ENCODE measurements at places on chromosomes 16 and 17.

DNA sequence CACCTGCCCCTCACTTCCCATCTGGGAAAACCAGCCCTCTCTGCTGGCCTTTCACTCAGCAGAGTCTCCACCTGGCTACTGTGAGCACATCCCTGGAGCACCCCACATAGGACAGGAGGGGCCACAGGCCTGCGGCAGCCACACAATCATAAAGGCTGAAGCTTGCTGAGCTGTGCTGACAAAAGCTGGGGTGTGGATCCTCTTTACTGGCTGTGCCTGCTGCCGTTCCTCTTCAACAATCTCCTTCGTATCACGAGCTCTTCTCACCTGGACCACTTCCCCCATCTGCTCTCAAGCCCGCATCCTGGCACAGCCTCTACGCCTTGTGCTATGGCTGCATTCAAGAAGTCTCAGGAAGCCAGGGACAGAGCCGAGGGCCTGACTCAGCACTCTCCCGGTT lies 86.1 kb downstream of the ZNF778 start:
- no peak for DNase-seq

DNA sequence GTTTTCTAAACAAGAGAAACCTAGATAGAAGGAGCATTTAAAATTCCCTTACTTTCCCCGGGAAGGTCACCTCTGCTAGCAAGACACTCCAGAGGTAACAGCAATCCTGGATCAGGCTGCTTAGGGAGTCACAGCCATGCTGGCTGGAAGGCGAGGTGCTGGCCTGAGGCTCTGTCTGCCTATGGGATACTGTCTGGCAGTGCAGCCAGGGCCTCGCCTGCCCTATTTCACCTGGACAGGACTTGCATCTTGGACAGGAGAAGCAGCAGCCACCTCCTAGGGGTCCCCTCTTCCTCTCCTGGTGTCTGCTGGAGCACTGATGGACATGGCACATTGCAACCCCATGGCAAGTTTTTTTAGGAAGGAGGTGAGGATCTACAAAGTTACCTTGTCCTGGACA lies 15.1 kb downstream of the FA2H start:
- no peak for DNase-seq

- DNase-seq, result no peak
These were observed 190.4 kb downstream of the SALL1 start for GRCh38 chr16:50960517-50961202.

GRCh38 chr16:49682577-49683165 lies 173.2 kb downstream of the ZNF423 start:
- DNase-seq, result no peak

GRCh38 chr17:51185763-51186332 lies 19.6 kb downstream of the NME2 start:
- no peak for DNase-seq

- DNase-seq, result no peak
These were observed 759 bp downstream of the ELAC2 start for GRCh38 chr17:13016881-13017654.

GRCh38 chr17:78736526-78737079 lies 45.5 kb downstream of the CYTH1 start:
- DNase-seq, result peak; percentile 51

DNA sequence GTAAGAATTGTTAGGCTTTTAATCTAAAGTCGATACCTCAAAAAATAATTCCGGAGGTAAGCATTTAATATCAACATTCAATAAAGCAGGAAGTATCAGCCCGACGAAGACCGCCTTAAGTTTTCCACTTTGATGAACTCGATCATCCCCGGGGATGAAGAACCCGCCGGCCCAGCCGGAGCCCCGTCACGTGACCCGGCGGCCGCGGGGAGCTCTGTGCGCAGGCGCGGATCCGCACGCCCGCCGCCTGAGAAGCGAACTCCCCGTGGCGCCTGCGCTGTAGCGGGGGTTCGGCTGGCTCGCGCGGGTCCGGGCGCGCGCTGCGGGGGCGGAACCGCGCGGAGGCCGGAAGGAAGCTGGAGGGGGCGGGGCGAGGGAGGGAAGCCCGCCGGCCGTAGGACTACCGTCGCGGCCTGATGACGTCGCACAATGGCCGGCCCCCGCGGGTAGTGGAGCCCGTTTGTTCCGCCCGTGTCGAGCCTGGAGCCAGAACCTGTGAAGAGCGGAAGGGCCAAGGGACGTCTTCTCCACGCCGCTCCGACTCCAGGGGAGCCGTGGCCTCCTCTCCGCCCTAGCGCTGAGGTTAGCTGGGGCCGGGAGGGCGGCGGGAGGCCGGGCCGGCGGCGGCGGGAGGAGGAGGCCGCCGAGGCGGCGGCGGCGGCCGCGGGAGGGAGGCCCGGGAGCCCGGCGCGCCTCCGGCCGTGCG lies at the start of gene ZC3H18:
ZC3H18 (plus strand) TSS at position 419 of the 706 bp plus-strand sequence. CDS start 6,721 bp downstream, outside the sequence.
- DNase-seq, result peak; percentile 19
